ENCODE measurements at places on chromosomes 3 and 15.
A peak's percentile ranks its signal among the peaks of the same experiment; 100 is the strongest.

DNA sequence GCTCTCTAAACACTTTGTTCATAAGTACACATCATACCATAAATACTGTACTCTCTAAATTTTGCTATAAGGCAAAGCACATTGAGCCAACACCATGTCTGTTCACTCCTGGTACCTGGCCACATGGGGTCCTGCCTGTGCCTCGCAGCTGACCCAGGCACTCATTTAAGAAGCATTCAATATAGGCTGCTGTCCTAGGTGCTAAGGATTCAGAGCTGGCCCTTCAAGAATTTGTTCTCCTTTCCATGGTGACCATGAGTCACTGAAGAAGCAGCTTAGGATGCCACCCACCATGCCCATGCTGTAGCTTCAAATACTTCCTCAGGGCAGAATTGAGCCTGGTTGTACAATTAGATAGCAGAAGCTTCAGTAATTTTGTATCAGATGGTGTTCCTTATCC, 119.2 kb upstream of the ZBED2 start:
- peak; percentile 42 for DNase-seq

GRCh38 chr15:63461230-63461985, 43.0 kb upstream of the USP3 start:
- DNase-seq = peak; percentile 81

GRCh38 chr3:81864272-81864671, 102.8 kb upstream of the GBE1 start:
- DNase-seq = peak; percentile 34

GRCh38 chr3:34683851-34684250, 885.4 kb downstream of the PDCD6IP start:
- peak; percentile 65 for DNase-seq

DNA sequence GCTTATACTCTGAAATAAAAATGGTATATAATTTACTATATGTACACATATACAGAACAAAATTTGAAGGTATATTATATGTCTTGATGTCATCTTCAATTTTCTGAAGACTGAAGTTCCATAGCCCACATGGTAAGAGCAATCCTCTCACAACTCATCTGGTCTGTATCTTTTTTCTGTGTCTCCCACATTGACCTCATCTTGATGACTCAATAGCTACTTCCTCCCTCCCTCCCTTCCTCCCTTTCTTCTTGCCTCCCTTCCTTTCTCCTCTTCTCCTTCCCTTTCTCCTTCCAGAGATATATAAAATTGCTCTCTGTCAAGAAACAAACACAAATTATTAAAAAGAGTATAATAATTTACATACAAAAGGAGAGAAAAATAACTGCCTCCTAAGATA, 268.5 kb downstream of the SQOR start:
- no peak for DNase-seq

- DNase-seq = no peak
Observed at GRCh38 chr3:128999102-128999501, 2.0 kb upstream of the EFCC1 start.

DNA sequence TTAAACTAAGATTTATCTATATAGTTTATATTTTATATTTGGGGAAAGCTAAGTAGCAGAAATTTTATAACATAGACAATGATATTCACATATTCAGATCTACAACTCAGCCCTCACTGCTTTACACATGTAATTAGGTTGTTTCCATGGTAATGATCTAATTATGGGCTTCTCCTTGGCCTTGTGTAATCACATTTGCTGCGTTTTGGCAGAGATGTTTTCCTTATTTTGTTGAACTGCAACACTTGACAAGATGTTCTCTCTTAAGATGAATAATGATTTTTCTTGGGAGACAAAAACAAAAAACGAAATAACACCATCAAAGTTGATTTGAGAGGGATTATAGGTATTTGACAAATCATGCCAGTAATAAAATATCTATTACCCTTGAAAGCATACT, 635.6 kb upstream of the TBL1XR1 start:
- no peak for DNase-seq

- DNase-seq = no peak
Observed at GRCh38 chr3:182979674-182980191, 605 bp downstream of the DCUN1D1 start.

DNA sequence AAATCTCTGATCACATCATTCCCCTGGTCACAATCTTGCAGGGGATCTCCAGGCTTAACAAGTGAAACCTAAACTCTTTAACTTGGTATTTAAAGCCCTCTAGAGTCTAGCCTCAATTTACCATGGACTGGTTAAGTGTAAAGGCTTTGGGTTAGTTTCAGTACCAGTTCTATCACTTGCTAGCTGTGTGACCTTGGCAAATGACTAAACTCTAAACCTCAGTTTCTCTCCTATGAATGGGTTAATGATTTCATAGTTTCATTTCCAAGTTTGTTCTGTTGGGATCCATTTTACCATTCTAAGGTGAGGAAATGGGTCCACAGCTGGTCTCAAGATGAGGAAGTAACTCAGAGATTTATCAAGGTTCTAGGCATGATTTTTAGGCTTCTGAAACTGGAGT, 38.8 kb upstream of the TIMP4 start:
- DNase-seq = no peak

GRCh38 chr3:112489674-112490479, 9.4 kb downstream of the BTLA start:
- no peak for DNase-seq

- no peak for DNase-seq
Observed at GRCh38 chr3:48433472-48434118, 3.7 kb upstream of the PLXNB1 start.

DNA sequence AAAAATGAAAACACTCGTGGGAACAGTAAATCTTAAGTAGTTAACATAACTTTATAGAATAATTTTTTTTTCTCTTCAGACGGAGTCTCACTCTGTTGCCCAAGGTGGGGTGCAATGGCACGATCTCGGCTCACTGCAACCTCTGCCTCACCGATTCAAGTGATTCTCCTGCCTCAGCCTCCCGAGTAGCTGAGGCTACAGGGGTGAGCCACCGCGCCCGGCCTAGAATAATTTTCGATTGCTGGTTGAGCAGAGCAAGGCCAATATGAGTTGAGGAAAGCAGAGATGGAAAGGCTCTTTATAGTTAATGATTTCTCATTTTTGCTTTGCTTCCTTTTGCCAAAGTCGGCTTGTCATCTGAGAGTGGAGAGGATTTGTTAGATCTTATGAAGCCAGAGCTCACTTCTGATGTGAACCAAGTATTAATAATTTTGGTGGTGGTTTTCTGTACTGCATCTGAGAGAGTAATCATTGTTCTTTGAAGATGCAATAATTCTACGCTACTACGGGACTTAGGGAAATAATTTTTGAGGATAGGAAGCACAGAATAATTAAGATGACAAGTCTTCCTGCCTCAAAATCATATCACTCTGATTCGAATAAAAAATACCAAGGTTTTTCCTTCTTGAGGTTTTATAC, 1.6 kb upstream of the GOLM2 start:
- DNase-seq = no peak

DNA sequence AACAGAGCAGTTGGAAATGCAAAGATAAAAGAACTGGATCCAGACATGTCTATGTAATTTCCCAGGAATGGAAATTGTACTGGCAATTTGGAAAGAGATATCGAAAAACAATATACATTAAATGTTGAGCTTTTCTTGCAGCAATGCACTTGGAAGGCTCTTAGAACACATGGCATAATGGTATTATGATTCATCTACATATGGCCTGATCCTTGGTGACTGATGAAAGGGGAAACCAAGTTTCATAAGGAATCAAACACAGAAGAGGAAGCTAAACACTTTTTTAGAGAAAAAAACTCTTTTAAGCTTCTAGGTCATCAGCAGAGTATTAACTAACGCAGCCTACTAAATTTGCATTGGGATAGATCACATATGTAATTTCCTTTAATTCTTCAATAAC, 12.4 kb upstream of the GREM1 start:
- DNase-seq = no peak

DNA sequence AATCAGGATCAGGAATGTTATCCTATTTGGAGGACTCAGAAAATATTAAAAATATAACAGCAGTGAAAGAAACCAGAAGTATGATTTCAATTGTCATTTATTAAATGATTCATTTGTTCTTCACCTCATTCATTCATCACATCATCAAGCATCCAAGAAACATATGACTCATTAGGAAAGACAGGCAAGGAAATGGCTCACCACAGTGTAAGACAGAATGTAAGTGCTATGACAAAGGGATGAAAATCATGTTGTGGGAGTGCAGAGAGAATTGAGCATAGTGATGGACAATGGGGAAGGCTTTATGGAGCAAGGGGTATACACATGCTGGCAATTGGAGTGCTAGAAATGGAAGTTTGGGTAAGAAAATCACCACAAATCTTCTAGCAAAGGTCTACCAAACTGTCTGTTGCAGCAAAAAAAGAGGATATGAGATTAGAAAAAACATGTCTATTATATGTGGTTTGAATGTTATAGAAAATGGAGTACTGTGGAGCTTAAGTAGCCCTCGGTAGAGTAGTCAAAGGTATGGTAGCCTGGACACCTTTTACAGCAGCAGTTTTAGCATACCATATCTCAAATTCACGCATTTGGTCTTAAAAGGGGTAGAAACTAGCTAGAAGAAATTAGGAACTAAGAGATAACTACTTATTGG, 111.1 kb upstream of the GPR149 start:
- DNase-seq = no peak

GRCh38 chr3:78940626-78941025, 827.2 kb downstream of the ROBO1 start:
- DNase-seq = no peak

DNA sequence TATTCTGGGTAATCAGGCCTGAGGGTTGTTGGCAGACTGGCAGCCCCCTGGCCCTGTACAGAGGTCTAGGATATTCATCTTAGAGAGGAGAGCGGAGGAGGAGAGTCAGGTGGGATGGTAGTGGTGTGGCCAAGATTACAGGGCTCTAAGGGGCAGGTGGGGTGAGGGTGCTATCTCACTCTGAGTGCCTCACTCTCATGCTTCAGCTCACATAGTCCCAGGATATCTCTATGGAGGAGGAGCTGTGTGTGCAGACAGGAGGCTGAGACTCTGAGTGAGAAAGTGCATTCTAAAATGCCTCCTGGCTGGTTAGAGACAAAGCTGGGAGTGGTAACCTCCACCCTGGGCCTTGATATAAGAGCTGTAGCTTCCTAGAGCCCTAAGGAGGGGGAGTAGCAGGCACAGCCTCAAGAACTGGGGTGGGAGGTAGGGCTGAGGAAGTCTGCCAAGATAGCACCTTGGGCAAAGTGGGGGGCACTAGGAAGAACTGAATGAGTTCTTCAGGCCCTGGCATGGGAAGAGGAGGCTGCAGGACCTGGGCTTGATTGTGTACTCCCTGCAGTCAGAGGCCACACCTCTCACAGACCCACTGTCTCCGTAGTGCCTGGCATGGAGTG, 39.9 kb downstream of the CLSTN2 start:
- no peak for DNase-seq

DNA sequence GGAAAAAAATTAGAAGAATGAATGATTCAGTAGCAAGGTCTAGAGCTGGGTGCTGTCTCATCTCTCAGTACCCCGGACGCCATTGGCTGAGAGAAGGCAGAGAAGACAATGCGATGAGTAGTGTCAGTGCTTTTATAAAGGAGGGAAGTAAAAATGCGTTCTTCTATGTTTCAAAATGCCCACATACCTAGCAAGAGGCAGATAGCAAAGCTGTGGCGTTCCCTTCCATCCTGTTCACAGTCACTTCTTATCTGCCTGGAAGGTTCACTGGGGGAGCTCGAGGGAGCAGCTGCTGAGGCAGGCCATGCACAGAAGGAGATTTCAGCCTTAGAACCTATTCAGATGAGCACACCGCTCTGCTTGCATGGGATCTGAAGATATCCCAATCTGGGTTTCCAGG, 234.0 kb downstream of the RPLP1 start:
- DNase-seq = no peak

DNA sequence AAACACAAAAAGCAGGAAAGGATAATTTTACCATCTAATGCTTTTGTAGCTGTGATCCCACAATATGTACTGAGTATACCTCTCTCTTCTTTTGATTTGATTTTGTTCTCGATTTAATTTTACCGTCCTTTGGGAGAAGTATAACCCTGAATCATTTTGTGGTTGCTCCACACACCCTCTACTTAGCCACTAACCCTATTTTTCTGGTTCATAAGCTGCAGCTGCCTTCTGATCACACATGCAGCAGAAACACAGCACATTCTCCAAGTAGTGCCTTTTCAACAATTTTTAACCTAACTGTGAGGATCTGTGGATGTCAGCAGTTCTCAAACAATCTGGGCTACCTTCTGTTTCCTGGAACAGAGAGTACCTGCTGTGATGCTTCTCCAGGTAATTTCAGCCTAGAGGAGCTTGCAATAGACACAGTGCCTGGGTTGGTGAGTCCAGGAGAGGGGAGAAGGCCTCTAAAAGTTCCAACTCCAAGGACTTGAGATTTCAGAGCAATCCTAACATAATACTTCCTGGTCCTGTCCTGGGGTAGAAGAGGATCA, 40.3 kb downstream of the HGD start:
- no peak for DNase-seq

DNA sequence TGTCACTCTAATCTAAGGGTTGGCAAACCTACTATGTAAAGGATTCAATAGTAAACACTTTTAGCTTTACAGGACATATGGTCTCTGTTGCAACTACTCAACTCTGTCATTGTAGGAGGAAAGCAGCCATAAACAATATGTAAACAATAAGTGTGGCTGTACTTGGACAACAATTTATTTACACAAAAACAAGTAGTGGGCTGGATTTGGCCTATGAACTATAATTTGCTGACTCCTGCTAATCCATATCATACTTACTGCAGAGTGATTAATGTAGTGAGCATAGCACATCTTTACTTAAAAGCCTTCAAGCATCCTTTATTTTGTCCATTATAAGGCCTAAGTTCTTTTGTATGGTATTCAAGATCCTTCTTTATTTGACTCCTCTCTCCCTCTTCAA, 441.9 kb downstream of the ZIC1 start:
- DNase-seq = no peak

DNA sequence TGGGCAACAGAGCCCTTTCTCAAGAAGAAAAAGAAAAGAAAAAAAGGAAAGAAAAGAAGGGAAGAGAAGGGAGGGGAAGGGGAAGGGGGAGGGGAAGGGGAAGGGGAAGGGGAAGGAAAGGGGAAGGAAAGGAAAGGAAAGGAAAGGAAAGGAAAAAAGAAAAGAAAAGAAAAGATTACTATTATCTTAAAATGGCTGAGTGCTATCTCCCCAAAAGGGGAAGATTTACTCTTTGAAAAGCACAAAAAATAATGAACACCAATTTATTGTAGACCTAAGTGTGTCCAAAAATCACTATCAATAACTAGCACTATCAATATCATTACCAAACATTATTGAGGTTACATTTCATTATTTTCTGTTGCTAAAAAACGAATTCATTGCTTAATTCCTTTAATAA, 89.0 kb downstream of the ATP1B3 start:
- no peak for DNase-seq

- DNase-seq = no peak
Observed at GRCh38 chr15:64197425-64197824, 34.6 kb upstream of the PPIB start.

GRCh38 chr3:41997702-41998550, 36.0 kb upstream of the ULK4 start:
- peak; percentile 55 for DNase-seq

Measured in H9 (cell line).